Aorta (tissue), 5 donors: ENCODE measurements at places on chromosomes 5 and 9.

- DNase-seq: no peak
These were observed 118.8 kb downstream of the BOD1 start for GRCh38 chr5:173497685-173498084.

DNA sequence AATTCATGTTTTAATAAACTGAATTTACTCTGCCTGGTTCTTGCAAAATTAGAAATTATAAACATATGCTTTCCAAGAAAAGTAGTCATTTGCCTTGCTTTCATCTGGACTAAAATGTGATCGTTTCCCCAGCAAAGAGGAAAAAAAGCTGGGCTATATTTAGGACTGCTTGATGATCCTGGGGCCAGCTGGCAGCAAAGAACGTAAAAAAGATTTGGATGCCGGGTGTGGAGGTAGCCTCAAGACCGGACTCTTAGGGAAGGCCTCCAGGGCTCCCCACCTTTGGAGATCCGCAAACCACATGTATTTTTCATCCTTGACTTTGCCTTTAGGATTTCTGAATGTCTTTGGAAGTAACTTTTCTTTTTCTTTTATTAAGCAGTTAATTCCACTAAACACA, 156.1 kb upstream of the SEMA6A start:
- DNase-seq: no peak

- no peak for DNase-seq
These were observed 977.2 kb upstream of the NUDT12 start for GRCh38 chr5:104539618-104540350.

DNA sequence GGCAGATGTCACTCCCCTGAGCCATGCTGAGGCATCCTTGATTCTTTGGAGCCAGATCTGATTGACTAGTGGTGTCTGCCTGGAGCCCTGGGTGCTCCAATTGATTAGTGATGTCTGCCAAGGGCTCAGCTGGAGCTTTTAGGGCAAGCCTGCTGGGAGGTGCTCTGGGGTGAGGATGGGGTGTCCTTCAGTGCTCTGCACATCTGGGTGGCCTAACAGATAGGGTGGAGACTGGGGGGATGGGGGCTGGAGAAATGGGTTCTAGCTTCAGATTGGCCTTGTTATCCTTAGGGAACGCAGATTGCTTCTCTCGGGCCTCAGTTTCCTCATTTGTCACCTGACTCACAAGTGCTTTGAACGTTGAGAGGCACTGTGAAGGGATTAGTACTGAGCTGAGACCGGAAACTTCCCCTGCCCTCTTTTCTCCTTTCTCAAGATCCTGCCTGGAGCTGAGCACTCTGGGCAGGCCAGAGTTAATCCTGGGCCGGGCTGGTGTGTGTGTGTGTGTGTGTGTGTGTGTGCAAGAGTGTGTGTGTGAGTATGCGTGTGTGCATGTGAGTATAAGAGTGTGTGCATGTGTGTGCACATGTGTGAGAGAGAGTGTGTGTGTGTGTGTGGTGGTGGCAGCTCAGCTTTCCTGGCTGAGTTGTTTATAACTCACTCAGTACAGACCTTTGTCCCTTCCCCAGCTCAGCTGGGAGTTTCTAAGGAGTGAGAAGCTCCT, 5.6 kb upstream of the IER5L start:
- no peak for DNase-seq

DNA sequence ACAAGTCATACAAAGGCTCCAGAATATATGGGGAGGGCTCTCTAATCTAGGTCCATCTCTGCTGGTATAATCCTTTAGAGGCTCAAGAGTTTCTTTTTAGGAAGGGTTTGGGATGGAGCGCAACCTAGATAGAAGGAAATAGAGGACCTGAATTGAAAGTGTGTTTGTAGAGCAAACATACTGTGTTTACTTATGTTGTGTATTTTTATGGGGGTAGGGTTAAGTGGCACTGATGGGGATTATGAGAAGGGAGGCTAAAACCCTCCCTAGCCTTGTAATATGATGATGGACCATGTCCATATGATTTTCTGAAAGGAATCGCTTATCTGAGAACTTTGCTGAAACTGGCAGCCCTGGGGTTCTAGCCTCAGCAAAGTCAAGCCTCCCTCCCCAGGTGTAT, 4.4 kb upstream of the ELL2 start:
- no peak for DNase-seq

- DNase-seq: no peak
These were observed 110.5 kb downstream of the ADAMTS12 start for GRCh38 chr5:33781286-33781685.

GRCh38 chr9:21402386-21403251, 6.3 kb upstream of the IFNA8 start:
- DNase-seq: peak; percentile 71

- no peak for DNase-seq
These were observed 77.2 kb upstream of the SPATA31C2 start for GRCh38 chr9:88215196-88216125.

DNA sequence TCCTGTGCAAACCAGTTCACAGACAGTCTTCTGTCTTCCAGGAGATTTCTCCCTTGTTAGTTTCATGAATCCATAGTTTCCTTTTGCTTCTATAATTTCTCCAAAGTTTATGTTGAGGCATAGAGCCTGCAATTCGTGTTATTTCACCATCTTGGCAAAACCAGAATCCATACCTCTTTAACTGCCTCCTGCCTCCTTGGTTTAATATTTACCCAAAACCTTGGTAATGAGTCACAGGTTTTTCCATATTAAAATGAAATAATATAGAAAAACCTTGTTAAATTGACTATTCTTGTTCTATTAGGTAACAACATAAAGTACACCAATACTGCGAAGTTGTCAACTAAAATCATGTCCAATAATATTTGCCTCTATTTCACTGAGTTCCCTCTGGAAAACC, 459.7 kb downstream of the HINT1 start:
- no peak for DNase-seq

DNA sequence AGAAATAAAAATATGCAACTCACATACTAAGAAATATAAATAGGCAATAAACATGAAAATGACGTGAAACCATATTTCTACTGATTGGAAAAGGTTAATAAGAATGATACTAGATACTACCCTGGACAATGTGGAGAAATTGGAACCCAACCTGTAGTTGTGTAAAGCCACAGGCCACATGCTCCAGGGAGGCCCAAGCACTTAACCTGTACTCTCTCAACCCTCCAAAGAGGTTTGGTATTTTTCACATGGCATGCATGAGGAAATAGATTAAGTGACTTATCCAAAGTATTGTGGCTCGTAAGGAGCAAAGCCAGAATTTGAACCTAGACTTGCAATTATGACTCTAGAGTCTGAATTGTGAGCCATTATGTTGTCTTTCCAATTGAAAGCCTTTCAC, 13.4 kb downstream of the LIFR start:
- no peak for DNase-seq

DNA sequence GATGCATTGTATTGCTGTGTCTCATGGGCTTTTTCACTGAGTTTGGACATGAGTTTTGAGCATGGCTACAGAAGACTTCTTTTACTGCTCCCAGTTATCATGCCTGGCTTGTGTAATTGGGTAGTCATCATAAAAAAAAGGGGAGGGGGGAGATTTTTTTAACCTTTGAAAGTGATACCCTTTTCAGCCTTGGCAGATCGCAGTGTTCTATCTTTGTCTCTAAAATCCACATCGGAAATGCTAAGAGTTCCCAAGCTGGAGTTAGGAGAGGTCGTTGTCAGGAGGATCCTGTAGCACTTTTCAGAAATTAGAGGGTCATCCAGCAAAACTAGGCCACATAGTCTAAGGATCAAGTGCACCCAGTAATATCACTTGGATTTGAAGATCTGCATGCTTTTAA, 188.4 kb downstream of the WDR70 start:
- no peak for DNase-seq
